ENCODE measurements at places on chromosomes 7 and 10.

DNA sequence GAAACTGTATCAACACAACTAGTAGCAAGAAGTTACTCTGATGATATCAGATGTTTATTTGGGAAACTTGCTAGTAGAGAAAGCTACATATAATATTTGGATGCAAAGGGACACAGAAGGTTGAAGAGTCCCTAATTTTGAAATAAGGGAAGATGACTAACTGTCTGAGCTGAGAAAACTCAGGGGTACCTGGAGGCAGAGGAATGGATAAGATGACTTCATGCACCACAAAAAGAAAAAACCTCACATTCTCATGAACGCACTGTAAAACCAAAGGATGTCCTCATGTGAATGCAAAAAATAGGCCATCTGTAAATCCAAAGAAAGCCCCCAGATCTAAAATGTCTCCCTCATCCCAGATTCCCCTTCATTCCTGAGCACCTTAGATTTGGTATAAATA lies 29.3 kb downstream of the PRSS2 start:
- no peak for DNase-seq

- no peak for DNase-seq
These were observed 337.8 kb downstream of the NRG3 start for GRCh38 chr10:82212753-82213152.

DNA sequence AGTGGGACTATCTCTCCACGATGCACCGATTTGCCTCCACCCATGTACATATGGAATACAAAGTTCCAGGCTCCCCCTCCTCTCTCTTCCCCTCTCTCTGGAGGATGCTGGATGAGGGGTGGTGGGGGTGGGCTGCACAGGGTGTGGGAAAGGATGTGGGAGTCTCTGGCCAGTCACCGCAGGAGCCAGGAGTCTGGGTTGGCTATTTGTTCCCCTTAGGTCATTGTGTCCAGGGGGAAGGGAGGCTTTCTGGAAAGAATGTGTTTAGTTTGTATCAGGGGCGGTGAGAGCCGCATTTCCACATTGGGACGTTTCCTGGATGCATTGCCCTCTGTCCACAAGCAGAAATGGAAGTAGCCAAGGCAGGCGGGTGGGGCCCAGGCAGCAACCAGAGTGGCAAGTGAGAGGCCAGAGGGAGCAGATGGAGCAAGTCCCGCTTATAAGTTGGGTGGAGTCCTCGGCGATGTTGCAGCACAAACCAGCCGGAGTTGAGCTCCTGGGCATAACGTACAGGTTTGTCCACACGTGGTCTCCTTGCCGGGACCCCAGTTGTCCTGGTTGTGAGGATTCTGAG lies 63.3 kb downstream of the ZNF777 start:
- DNase-seq: no peak

DNA sequence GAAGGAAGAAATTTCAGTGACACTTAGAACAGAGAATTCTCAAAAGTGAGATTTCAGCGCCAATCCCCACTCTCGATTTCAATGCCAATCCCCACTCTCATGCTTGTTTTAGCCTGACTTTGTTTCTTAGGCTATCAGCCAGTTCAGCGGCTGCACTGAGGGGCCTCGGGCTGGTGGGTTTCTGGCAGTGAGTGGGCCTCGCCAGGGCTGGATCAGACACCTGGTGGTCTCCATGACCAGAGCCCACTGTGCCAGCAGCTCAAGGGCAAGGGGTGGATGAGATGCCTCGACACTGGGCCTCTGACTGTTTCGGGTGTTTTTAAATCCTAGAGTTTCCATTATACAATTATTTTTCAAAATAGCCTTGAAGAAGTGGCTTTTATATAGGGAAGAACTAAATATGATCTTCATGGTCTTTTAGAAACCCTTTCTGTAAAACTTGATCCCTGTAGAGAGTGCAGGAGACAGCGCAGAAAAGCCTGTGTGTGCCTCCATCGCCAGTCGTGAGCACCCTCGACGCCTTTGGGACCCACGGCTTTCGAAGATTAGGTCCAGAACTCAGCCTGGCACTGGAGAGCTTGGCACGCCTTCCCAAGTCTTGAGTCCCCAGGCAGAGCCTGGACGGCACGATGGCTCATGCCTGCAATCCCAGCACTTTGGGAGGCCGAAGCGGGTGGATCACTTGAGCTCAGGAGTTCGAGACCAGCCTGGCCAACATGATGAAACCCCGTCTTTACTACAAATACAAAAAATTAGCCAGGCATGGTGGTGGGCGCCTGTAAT lies 76.2 kb downstream of the INPP5A start:
- DNase-seq: no peak

- no peak for DNase-seq
These were observed 59.8 kb downstream of the HK1 start for GRCh38 chr10:69338133-69338456.

DNA sequence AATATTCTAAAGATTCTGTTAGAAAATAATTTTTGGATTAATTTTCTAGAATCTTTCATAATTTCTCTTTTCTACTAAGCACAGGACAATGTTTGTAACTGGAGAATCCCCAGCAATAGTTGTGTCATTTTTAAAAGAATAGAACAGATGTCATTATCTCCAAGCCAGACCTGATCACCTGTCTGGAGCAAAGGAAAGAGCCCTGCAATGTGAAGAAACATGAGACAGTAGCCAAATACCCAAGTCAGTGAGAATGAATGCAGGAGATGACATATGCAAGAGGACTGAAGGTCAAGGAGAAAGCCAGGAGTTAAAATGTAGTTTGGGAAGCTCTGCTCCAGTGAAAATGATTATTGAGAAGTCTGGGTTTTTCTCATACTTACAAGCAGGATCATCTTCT lies 25.4 kb upstream of the ZNF138 start:
- DNase-seq: no peak

DNA sequence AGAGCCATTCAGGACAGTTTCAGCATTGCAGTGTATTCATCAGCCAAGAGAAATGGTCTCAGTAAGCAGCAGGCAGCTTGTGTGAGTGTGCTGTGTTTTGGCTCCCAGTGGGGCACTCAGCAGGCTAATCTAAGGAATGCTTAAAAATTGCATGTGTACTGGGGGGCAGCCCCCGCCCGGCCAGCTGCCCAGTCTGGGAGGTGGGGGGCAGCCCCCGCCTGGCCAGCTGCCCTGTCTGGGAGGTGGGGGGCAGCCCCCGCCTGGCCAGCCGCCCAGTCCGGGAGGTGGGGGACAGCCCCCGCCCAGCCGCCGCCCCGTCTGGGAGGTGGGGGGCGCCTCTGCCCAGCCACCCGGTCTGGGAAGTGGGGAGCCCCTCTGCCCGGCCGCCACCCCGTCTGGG lies 116.2 kb downstream of the GRID1 start:
- no peak for DNase-seq
